T follicular helper cell (primary cell): ENCODE measurements at places on chromosomes 5 and 9.

GRCh38 chr5:72096602-72097188 lies 10.6 kb upstream of the MAP1B start:
- DNase-seq, result no peak

GRCh38 chr5:55440188-55440646 lies 94.5 kb downstream of the PLPP1 start:
- DNase-seq, result no peak

- no peak for DNase-seq
Observed at GRCh38 chr5:15835514-15835913, 335.5 kb downstream of the FBXL7 start.

DNA sequence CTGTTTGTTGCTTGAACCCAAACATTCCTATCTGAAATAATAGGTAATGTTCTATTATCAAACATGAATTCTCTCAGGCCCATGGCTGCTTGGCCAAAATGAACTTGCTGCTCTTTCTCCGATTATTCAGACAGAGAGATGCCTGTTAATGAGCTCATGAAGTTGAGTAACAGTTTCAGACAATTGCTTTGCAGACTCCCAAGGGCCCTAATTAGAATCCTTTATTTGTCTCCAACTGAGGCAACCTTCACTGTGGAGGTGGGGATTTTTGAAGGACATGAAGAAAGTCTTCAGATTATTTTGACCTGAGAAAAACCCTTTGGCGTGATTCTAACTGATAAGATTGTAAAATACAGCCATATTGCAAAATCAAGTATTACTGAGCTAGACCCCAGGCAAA lies 466.7 kb downstream of the NFIB start:
- no peak for DNase-seq

DNA sequence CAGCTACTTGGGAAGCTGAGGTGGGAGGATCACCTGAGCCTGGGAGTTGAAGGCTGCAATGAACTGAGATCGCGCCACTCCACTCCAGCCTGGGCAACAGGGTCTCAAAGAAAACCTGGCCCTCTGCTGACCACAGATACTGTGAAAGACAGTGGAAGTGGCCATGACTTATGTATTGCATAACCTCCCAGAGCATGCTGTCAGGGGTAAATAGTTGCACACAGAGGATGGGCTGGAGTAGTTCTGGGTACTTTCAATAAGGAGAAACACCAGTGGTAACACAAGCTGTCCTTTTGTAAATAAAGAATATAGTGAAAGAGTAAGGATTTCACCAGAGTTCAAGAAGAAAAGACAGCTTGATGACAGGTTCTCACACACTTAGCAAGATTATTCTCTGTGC lies 1.8 kb downstream of the ACER2 start:
- no peak for DNase-seq

DNA sequence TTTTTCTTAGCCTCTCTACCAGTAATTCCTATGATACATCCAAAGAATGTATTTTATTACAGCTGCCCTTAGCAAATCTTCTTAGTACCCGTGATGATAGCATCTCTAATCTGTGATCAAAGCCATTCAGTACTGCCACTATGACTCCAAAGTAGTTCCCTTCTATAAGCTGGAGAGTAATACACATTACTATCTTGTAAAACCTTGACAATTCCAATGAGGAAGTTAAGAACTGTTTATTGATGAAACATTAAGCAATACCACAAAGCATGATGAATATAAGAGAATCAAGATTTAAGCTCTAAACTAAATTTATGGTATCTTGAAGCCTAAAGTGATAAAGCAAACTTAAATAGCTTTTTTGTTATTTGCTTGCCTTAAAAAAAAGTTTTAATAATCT lies 86.1 kb downstream of the SMIM23 start:
- no peak for DNase-seq

- DNase-seq, result no peak
Observed at GRCh38 chr5:98105681-98106080, 667.8 kb upstream of the RGMB start.

GRCh38 chr5:96975656-96976055 lies 39.8 kb downstream of the LNPEP start:
- DNase-seq, result no peak

DNA sequence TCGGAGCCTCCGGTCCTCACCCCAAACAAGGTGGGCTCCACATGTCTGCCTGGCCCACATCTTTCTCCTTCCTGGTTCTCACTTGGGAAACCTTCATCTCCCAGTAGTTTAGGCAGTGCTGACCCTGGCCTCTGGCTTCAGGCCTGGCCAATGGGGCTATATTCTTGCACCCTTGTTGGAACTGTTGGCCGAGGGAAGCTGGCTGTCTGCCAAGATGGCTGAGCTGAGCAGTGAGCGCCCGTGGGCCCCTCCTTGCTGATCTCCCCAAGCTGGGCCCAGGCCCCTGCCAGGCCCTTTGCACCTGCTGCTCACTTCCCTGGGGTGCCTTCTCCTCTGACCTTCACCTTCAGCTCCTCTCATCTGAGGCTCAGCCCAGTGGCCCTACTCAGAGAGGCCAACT lies 31.3 kb downstream of the TSPAN17 start:
- DNase-seq, result no peak

DNA sequence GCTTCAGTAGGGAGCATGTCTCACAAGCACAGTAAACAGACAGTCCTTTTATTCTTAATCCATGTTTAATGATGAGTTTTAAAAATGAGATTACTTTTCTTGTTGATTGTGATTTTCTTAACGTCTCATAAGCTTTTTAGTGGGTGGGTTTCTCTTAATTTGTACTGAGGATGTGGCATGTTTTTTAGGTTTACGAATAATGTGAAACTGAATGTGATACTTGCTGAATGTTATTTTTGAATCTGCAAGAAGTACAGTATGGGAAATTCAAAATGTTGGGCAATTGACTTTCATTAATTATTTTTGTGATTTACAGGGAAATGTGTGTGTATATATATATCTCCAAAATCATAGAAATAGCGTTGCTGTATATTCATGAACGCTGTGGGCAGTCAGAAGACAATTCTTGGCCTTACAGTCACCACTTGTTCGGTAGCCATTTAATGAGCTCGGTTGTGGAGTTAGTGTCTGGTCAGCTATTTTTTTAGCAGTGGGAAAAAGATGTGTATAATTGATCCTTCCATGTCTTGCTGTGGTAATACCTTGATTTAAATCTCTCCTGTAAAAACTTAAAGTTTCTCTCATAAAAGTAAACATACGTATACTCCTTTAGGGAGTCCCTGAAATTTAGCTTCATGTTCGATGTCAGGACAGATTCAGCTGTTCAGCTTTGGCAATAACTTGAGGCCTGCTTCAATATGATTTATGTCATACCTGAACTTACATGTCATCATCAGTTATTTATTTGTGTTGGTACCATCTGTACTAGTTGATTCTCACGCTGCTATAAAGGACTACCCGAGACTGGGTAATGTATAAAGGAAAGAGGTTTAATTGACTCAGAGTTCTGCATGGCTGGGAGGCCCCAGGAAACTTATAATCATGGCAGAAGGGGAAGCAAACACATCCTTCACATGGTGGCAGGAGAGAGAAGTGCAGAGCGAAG lies 15.0 kb downstream of the ICE1 start:
- DNase-seq, result no peak

DNA sequence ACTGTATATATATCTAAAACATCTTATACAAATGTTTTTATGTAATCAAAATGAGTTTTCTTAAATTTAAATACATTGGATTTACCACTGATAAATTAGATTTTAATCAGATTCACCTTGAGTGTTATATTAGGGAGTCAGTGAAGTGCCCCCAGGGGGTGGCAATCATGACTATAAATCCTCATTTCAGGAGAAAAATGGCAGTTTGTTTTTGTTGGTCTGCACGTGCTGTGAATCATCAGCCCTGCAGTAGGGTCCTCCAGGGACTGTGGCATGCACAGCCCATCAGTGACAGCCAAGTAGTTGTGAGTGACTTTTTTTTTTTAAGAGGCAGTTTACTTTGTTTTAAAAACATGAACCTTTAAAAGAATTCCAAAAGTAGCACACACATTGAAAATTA lies 65.2 kb downstream of the ZSWIM6 start:
- no peak for DNase-seq

GRCh38 chr5:151005950-151006576 lies 14.3 kb upstream of the GPX3 start:
- no peak for DNase-seq

GRCh38 chr9:82600536-82601292 lies 462.2 kb downstream of the RASEF start:
- no peak for DNase-seq

DNA sequence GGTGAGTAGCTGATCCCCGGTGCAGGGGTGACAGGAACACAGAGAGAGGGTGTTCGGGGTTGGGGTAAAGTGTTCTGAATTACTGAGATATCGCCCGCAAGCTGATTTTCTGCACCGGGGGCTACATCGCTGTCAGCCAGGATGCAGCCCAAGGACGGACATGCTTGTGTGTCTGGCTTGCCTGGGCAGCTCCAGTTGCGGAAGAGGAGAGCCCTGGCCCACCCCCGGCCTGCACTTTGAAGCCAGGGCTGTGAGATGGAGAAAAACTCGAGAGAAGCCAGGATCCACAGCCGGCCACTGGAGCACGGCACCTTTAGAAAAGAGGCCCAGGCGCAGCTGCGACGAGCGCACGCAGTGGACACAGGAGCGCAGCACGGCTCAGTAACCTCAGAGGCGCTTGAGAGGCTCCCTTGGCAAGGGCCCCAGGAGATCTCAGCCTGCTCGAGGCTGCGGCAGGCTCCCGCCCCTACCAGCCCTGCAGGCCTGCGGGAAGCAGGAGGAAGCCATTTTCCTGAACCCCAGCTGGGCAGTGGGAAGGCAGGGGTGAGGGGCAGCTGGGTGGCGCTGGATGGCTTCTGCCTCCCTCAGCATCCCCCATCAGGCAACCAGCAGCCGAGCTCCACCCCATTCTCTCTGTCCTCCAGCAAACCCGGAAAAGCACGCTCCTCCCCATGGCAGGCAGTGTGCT lies 59.2 kb downstream of the C9orf50 start:
- no peak for DNase-seq

DNA sequence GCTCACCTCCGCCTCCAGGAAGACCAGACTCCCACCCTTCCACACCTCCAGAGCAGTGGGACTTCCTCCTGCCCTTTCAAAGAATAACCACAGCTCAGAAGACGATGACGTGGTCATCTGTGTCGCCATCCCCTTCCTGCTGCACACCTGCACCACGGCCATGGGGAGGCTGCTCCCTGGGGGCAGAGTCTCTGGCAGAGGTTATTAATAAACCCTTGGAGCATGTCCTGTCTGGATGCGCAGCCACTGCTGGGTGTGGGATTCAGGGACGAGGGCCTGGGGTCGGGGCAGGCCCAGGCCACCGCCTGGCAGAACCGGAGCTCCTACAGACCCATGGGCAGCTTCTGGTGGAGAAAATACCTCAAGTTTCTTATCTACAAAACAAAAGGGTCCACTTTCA lies 5.0 kb downstream of the PAEP start:
- no peak for DNase-seq

- DNase-seq, result no peak
Observed at GRCh38 chr5:57258943-57259342, 85.1 kb downstream of the GPBP1 start.

DNA sequence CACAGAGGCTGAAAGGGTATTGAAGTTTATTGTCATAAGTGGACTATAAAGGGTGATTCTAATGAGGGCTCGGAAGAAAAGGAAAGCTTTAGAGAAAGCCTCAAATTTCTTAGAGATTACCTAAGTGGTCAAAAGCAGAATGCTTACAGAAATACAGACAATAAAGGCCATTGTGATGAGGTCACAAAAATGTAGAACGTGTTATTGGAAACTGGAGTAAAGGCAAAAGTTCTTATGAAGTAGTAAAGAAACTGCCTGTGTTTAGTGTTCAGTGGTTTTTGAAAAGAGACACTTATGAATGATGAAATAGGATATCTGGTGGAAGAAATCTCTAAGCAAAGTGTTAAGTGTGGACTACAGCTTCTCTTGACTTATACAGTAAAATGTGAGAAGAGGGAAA lies 726.9 kb downstream of the DNAH5 start:
- DNase-seq, result no peak
